ENCODE measurements at places on chromosomes 11 and 22.

DNA sequence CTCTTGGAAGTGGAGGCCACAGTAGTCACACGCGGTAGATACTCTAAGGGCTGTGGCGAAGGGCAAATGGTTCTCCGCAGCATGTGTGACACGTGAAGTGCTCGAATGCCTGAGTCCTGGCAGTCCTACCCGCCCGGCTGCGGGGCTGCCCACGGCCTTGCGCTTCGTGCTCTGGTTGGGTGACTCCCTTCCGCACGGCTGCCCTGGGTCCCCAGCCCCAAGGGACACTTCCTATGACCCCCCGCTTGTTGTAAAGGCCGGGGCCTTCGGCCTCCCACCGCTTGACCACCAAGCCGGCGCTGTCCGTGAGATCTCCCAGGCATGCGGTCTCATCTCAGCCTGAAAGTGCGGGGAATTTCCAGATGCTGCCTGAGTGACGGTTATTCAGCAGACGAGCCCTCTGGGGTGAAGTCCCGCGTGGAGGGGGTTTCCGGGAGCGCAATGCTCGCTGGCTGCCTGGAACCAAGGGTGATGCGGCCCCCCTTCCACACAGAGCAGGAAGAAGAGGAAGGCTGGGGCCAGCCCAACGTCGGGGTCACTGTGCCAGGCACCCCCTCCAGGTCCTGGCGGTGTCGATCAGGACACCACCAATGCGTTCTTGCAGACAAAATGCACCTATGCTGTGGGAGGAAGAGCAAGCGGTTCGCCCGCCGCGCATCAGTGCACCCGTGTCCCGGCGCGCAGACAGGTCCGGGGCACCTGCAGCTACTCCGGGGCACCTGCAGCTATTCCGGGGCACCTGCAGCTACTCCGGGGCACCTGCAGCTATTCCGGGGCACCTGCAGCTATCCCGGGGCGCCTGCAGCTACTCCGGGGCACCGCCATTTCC is 171.2 kb downstream of the OPCML start:
- no peak for DNase-seq

- DNase-seq: no peak
These were observed 105.5 kb downstream of the MICAL3 start for GRCh38 chr22:17918840-17919239.

DNA sequence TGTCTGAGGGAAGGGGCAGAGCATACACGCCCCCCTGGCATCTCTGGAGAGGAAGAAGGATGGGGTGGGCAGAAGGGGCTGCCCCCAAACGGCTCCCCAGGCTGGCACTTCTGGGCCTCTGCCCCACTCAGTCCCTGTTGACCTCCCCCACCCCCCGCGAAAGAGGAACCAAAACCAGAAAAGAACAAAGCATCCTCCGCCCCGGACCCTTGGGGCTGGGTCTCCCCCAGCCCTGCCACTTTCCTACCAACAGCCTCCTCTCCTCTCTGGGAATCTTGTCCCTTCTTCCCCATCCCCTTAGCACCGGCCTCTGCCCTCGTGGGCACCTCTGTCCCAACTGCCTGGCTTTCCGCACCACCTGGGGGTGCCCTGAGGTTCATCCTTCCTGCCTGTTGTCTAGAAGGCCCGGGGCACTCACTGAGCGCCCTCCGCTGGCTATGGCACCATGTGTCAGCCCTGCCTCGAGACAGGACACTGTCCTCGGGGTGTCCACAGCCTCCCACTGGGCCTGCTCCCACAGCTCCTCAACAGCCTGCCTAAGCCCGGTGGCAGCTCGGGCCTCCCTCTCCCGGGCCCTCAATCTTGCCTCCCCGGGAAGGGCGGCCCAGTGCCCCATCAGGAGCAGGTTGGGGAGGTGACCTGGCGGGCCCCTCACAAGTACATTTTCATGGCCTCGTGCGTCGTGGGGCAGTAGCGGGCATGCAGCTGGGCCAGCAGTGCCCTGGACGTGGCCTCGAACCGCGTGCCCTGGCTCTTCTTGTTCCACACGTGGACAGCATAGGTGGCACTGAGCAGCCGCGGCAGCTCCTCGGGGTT is 28.2 kb downstream of the A4GALT start:
- DNase-seq: no peak

DNA sequence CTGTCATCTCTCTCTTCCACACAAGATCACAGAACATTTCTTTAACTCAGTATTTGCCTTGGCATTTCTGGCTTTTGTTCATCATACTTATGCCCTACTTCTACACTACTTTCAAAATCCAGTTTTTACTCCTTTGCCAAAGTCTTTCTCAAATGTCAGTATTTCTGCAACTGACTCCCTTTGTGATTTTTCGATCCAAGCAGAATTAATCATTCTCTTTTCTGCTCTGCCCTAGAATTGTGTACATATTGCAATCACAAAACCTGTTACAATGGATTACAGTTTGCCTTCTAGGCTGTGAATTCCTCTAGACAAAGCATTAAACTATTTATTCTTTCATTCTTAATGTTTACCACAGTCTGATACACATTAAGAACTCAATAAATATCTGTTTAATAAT is 33.3 kb upstream of the GLYAT start:
- no peak for DNase-seq

DNA sequence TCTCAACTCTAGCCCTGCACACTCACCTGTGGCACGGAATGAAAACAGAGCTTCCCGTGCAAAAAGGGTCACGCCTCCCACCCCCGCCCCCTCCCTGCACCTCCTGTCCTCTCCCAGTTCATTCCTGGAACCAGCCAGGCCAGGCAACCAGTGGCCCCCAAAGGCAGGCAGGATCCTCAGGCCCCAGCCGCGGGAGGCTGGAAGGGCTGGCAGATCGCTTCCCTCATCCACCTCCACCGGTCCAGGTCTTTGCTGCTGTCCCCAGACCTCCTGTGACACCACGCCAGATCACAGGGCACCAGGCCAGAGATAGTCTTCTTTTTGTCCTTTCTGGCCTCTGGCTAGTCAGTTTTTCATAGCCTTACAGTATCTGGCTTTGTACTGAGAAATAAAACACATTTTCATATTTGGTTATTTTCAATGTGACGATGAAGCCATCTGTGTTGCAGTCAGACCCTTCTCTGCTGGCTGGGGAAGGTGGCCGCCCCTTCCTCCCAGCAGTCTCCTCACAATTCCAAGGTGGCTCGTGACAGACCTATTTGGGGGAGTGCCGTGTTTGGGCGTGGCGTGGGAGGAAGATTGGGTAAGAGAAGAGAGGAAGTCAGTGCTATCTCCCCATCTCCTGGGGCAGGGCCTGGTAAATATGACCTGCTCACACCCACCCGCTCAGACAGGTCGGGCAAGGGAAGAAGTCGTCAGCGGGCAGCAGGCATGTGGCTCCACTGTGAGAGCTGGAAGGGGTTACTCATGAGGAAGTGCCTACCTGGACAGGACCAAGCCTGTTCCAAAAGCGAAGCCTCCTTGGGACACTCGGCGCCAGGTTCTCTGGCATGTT is 9.1 kb downstream of the SSH3 start:
- no peak for DNase-seq

DNA sequence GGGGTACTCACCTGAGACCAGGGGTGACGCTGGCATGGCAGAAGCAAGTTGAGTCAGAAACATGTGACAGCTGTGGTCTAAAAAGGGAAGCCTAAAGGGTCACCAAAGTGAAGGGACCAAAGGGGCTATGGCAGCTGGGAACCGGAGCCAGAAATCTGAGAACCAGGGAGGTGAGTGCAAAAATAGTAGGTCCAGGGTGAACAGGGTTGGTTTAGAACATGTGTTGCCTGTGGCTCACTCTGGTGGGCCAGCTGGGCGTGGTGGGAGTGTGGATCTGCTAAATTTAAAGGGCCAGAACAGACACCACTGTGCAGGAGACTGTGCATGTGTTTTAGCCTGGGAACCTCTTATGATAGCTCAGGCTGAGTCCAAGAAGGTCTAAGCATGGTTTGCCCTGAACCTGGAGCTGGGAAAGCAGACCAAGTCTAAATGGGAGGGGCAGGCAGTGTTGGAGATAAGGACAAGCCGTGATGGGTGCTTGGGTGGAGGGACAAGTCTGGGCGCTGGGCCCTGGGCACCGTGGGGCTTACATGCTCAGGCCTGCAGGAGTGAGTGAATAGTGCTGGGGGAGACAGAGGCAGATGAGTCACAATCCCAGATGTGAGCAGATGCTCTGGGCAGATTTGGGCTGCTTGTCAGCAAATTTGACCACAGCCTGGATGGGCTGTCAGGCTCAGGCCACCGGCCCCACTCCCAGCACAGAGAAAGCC is 41.4 kb upstream of the ZBED5 start:
- no peak for DNase-seq

GRCh38 chr11:122159173-122159721 is 43.2 kb upstream of the BLID start:
- DNase-seq: no peak

GRCh38 chr11:117221775-117222517 is 9.9 kb downstream of the PCSK7 start:
- DNase-seq: no peak

DNA sequence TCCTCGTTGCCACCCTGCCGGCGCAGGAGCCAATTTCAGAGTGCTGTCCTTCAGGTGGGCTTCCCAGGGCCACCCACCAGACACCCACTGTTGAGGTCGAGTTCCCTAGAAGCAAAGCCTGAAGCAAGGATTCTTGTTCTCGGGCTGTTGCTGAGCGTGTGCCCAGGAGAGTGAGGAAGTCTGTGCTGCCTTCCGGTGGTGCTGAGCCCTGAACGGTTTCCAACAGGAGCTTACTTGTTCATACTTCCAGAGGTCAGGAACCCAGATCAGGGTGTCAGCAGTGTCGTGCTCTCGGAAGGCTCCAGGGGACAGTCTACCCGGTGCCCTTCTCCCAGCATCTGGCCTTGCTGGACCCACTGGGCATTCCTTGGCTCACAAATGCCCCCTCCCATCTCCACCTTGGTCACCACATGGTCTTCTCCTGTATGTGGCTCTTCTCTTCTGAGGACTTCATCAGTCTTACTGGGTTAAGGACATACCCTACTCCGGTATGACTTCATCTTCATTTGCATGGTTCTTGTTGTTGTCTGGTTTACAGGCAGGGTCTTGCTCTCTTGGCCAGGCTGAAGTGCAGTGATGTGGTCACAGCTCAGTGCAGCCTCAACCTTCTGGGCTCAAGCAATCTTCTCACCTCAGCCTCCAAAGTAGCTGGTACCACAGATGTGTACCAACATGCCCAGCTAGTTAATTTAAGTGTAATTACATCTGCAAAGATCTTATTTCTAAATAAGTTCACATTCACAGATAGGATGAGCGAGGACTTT is 11.2 kb downstream of the SLC25A1 start:
- no peak for DNase-seq

DNA sequence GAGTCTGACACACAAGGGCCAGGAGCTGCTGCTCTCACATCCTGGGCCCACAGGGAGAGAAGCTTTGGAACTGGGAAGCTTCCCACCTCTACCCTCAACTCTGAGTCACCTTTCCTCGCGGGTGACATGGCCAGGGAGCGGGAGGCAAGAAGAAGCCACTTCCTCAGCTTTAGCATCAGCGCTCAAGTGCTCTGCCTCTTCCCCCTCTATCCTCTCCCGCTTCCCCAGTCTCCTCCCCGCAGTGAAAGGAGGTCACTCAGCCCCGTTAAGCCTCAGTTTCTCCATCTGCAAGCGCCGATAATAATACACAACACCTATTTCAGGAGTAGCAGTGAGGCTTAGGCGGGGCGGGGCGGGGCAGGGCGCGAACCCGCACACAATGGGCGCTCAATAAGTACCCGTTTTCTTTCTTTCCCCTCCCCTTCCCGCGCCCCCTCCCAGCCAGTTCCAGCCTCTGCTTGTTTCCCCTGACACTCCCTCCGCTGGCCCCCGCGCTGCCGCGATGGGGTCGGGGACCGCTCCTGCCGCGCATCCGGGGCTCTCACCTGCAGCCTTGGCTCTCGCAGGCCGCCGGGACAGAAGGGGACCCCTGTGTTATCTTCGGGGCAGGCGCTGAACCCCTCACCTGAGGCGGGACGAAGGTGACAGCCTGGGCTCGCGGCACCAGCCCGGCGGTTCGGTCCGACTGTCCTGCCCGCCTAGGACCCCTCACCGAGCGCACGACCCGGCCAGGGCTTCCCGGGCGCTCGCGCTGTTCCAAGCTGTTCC is 892 bp downstream of the GDPD5 start:
- no peak for DNase-seq

- DNase-seq: no peak
These were observed 86.4 kb upstream of the WNT11 start for GRCh38 chr11:76292583-76293188.

DNA sequence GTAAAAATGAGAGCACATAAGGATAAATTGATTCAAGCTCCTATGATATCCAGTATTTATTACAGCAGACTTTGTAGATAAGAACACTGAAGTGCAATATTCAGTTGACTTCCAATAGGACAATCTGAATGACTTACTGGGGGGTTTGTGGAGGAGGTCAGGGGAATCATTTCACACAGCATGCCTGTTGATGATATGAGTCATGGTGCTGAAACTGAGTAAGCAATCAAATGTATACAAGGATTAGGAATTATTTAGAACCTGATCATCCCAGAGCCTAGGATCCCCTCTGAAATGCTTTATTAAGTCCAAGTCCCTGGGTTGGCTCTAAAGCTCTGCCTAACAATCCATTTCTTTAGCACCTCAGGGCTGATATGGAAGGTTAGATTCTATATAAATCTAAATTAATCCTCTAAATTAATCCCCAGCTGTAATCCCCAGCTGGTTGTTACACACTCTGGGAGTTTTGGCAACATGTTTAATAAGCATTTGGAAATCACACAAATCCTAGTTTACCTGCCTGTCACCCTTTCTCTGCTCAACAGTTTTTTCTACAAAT is 326.4 kb downstream of the GUCY1A2 start:
- no peak for DNase-seq

DNA sequence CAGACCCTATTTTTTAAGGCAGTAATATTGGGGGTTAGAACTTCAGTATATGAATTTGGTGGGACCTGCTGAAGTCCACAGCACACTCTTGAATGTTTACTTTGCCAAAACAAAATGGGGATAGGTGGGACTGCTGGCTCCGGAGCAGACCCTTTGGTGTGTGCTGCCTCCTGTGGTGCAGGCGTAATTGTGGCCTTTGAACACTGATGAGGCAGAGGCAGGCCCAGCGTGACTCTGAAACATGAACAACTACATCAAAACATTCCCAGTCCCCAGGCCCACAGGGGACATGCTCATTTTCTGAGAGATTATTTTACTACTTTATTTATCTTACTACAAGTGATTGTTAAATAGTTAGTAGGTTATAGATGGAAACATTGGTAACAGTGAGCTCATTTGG is 225.0 kb upstream of the TBCEL start:
- DNase-seq: no peak

DNA sequence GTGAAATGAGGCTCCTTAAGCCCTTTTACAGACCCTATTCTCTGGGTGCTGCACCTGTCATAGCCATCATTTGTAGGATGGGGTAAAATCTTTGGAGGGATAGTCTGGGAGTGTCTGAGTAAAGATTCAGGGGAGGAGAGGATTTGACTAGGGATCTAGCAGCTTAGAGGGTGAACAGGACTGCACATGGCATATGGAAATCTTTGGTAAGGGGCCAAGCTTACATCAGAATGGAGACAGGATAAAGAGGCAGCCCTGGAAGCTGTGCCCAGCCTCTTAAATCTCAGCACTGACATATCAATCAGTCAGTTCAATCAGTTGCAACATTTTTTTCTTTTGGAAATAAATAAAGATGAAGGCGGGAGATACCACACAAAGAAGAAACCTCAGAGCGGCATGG is 301.8 kb upstream of the CADM1 start:
- no peak for DNase-seq

All from esophagus squamous epithelium (tissue), 5 donors.